ENCODE measurements at places on chromosomes 1 and 21.

DNA sequence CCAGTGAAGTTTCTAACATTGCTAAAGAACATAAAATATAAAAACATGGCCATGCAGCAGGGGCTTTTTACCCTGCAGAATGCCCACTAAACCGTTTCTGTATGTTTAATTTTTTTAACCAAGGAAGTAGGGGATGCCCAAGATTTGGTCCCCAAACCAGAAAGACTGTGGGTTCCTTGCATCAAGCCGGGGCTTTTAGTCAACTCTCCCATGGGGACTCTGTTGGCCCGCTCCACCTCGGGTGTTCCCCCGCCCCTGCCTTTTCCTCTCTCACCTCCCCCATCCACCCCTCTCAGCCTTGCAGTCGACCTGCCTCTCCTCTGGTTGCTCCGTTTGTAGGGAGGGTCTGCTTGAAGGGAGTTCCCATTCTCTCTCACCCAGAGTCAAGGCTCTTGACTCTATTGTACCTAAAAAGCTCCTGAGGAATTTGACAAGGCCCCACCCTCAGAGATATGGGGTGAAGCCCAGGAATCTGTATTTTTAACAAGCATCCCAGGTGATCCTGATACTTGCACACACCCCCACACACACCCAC lies 117.5 kb downstream of the TOMM20 start:
- no peak for DNase-seq

- no peak for DNase-seq
Observed at GRCh38 chr21:39094847-39095579, 88.2 kb downstream of the PSMG1 start.

- DNase-seq, result no peak
Observed at GRCh38 chr1:104855550-104855949, 1105.9 kb downstream of the AMY1C start.

GRCh38 chr1:231550448-231550781 lies 21.9 kb downstream of the TSNAX start:
- DNase-seq, result peak; percentile 12

DNA sequence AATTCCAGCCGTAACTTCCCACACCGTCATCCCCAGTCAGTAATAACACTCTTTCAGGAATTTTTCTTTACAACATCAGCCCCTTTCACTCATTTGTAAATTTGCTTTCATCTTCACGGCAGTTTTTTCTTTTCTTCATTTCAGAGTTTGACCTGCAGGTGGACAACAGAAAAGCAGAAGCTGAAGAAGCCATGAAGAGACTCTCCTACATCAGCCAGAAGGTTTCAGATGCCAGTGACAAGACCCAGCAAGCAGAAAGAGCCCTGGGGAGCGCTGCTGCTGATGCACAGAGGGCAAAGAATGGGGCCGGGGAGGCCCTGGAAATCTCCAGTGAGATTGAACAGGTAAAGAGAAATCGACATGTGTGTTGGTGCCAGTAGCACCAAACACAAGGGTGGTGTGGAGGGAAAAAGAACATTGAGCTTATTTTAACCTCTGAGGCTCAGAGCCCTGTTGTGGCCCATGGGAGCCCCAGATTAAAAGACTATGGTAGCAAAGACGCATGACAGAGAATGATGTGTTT lies 53.2 kb downstream of the LAMC2 start:
- no peak for DNase-seq

GRCh38 chr1:93200714-93201113 lies 20.2 kb downstream of the CCDC18 start:
- DNase-seq, result no peak

DNA sequence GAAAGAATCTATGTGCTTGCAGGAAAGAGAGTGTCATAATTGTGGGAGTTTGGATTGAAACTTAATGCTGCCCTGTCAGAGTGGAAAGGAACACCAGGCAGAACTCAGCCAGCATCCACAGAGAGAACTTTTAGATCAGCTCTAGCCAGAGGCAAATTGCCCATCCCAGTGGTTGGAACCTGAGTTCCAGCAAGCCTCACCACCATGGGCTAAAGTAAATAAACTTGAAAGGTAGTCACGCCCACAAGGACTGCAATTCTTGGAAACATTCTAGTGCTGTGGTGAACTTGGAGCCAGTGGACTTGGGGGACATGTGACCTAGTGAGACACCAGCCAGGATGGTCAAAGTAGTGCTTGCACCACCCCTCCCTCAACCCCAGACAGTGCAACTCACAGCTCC lies 571.6 kb downstream of the LRRIQ3 start:
- DNase-seq, result no peak

GRCh38 chr1:167555971-167556714 lies 2.6 kb upstream of the CREG1 start:
- peak; percentile 40 for DNase-seq

GRCh38 chr1:40945491-40945973 lies 34.0 kb upstream of the CTPS1 start:
- no peak for DNase-seq

- DNase-seq, result no peak
Observed at GRCh38 chr1:198864695-198865094, 225.9 kb downstream of the PTPRC start.

GRCh38 chr1:15155191-15155590 lies 1.6 kb downstream of the TMEM51 start:
- DNase-seq, result no peak

GRCh38 chr21:45336535-45336810 lies 48.8 kb upstream of the POFUT2 start:
- no peak for DNase-seq

DNA sequence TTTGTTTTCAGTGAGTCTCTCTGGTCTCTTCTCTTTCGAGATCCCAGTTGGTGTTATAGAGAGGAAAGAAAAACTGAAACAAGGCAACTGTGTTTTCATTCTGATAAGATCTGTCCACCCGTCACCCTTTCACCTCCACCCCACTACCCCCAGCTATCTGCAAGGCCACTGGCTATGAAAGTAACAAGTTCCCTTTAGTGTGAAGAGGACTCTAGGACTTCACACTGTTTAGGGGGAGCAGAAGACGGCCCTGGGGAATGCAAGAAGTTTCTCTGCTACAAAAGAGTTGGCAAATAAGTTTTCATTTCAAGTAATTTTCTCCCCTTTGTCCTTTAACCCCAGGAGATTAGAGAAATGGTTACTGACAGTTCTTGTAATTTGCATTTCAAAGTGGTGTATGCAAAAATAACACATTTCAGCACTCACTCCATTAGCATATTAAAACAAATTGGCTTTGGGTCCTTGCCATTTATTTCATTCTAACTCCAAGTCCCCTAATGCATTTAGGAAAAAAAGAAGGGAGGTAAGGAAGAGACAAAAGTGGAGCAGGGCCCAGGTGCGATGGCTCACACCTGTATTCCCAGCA lies 79.6 kb upstream of the PPM1J start:
- DNase-seq, result no peak

DNA sequence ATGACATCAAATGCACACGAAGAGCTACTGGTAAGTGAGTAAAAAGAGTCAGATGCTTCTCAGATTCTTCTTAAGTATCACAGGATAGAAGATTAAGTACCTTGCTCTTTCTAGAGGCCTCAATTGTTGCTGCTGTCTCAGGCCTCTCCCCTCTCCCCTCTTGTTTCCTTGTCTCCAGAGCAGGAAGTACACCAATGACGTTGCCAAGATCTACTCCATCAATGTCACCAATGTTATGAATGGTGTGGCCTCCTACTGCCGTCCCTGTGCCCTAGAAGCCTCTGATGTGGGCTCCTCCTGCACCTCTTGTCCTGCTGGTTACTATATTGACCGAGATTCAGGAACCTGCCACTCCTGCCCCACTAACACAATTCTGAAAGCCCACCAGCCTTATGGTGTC lies 21.3 kb upstream of the SARS1 start:
- DNase-seq, result no peak

DNA sequence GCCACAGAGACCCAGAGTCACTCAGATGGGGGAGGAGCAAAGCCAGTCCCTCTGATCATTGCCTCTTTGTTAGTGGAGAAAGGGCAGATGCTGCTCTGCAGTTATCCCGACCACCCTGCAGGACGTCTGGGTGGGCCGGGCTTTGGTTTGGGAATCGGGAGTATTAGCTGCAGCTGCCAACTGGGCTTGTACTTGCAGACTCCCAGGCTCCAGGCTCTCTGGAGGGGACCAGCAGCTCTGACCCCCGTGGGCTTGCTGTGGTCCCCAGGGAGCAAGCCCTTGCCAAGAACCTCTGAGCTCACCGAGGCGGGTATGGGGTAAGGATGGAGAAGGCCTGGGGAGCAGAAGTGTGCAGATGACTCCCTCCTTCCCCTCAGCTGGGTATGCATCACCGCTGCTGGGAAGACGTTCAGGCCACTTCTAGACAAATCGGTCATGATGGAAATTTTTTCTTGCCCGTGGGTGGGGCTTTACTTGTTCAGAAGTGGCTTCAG lies 21.6 kb downstream of the MAPKAPK2 start:
- DNase-seq, result no peak

GRCh38 chr1:89719502-89720306 lies 86.8 kb downstream of the LRRC8C start:
- DNase-seq, result no peak

DNA sequence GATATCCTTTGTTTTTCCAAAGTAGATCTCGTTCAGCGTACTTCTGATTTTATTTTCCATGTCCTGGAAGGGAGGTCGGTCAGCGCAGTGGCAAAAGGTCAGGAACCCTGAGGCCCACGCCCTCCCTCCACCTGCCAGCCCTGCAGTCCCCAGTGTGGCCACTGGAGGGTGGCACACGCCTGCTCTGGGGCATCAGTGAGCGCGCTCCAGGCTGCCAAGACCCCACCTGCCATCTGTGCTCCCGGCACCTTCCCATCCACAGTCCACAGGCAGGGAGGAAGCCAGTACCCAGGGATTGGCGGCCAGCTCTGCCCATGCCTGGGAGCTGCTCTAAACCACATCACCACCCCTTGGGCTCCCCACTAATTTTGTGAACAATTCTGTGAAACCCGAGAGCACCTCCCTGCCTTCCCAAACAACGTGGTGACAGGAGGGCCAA lies 32.3 kb downstream of the SLC66A1 start:
- DNase-seq, result no peak

DNA sequence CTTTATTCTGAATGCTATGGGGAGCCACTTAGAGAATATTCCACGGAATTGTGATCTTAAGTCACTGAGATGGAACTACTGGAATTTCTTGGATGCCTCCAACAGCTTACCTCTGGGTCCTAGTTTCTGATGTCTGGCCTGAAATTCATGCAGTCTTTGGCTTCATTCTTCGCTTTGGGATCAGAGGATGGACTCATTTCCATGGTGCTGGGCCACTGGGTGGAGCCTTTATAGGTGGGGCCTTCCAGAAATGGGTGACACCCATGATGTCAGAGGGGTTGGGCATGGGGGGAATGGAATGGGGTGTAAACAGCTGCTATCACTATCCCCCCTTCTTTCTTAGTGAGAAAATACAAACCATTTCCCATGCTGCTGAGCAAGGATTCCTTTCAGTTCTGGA lies 73.7 kb upstream of the FGGY start:
- no peak for DNase-seq

- peak; percentile 94 for DNase-seq
Observed at GRCh38 chr1:16366722-16367257, at the start of gene SZRD1. Gene SZRD1 (plus strand): TSS chr1:16367242. CDS start chr1:16367258, 16 bp downstream.

GRCh38 chr1:182301467-182302198 lies 90.0 kb downstream of the GLUL start:
- no peak for DNase-seq

GRCh38 chr1:58754073-58754613 lies 29.7 kb downstream of the JUN start:
- DNase-seq, result no peak

DNA sequence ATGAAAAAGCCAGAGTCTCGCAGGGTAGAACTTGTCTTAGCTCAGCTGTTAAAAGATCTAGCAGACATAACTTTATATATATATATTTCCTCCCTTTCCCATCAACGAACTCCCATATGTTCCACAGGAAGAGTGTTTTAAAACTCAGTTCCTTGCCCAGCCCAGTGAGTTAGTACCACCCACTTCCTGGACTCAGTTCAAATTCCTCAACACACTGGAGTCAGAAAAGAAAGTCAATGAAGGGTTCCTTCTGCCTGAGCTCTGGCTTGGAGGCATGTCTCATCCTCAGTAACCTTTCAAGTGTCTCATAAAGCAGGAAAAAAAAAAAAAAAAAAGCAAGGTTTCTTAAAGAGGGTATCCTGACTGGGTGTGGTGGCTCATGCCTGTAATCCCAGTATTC lies 15.6 kb downstream of the TPM3 start:
- no peak for DNase-seq

DNA sequence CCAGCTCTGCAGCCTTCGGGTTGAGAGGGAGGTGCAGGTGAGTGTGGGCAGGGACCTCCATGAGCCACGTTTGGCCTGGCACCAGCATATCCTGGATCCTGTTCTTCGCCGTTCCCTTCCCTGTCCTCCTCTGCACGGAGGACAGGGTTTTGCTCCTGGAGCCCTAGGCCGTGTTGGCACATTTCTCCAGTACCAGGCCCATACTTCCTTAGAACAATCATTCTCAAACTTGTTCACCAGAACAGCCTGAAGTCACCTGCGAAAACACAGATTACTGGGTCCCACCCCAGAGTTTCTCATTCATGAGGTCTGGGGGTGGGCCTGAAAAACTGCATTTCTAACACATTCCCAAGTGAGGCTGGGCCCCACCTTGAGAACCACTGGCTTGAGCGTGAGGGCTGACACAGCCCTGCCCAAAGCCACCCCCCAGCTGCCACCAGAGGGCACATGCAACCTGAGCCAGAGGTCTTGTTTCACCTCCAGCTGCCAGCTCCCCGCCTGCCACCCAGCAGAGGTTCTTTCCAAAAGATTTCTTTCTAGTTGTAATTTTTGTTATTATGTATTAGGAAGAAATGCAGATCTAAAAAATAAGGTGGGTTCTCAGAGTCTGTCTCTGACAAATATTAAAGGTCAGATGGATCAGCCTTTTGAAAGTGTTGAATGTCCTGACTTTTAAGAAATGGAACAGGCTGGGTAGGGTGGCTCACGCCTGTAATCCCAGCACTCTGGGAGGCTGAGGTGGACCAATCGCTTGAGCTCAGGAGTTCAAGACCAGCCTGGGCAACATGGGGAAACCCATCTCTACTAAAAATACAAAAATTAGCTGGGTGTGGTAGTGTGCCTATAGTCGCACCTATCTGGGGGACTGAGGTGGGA lies 39.6 kb upstream of the LDLRAP1 start:
- peak; percentile 14 for DNase-seq

- no peak for DNase-seq
Observed at GRCh38 chr1:119187416-119187815, 47.0 kb upstream of the WARS2 start.

DNA sequence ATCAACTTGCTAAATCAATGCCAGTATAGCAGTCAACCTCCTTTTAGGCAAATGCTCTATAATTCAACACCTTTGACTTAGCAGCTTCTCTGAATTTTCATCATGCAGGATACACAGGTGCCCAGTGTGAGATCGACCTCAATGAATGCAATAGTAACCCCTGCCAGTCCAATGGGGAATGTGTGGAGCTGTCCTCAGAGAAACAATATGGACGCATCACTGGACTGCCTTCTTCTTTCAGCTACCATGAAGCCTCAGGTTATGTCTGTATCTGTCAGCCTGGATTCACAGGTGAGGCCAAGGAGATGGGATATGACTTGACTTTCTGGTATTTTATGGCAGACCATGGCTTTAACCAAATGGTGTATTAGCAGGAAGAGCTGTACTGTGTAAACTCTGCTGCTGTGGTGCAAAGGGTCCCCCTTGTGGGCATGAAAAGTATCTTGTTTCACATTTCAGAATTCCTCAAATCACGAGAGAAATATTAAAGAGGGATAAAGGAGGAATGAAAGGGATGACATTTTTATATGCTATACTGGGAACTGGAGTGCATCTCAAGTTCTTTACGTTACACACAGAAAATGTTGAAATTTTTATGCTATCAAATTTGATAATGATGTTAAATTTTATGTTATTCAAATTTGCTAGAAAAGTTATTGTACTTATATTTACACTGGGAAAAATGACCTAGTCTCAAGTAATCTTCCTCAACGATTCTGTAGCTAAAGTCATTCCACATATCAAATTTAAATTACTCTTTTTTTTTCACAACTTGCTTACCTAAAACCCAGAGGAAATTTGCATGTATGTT lies 88.9 kb downstream of the CRB1 start:
- peak; percentile 27 for DNase-seq
